Bronchial epithelial cell (primary cell): ENCODE measurements at places on chromosomes 13 and 19. TPM values are rescaled to one million over a fixed set of nuclear protein-coding genes. Genes with fewer than 3 reads are reported as not detected.

GRCh38 chr13:75657111-75657510 is 21.0 kb downstream of the LMO7 start:
- no peak for DNase-seq

DNA sequence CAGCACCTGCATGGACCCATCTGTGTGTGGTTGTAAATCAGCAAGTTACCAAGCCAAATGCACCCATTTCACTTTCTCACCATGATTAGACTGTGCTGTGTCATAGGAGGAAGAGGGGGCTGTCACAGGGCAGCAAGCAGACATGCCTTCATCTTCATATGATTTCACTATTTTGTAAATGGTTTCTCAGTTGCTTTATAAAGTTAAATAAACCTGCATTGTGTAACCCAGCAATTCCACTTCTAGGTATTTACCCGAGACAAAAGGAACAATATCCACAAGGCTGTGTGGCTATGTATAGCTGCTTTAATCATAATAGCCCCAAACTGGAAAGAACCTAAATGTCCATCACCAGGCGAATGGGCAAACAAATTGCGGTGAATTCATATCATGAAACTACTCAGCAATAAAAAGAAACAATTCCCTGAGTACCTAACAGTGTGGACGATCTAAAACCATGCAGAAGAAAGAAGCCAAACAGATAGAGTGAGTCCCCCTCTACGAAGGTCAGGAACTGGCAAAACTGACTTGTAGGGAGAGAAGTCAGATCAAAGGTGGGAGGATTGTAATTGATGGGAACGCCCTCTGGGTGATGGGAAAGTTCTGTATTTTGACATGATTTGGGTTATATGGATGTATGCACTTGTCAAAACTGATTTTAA is 185.4 kb downstream of the COL4A1 start:
- no peak for DNase-seq

DNA sequence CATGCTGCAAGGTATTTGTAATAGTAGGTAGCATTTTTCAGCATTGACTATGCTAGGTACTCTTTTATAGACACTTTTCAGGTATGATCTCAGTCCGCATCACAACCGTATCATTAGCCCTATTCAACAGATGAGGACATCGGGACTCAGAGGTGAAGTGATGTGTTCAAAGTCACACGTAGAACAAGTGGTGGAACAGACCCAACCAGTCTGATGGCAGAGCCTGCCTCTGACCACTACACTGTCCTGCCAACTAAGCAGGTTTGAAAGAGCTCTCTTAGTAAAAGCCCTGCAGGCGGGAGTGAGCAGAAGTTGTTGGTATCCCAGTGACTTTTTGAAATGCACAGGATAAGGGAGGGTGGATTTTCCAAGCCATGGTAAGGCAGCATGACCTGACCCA is 20.2 kb downstream of the PAF1 start:
- peak; percentile 53 for DNase-seq

DNA sequence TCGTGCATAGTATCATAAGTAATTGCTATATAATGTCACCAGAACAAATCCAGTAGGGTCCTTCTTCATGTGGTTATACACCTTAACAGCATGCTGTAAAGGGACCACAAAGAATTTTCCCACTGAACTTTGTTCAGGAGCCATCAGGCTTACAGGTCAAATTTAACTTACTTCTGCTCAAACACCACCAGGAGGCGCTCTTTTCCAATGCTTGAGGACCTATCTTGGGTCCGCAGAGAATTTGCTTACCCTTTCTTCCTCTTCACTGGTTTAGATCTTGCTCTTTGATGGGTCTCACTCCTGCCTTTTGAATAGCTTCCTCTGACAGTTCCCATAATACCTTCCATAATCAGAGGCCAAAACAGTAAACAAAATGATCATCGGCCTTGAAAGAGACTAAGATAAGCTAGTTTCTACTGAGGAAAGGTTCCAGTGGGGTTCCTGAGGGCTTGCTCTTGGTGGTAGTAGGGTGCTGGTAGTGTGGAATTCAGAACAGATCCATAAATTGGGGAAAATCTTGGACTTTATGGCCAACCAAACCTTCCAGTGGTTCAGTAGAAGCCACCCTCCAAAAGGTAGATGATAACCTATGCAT is 37.4 kb downstream of the SCGB2B2 start:
- DNase-seq = peak; percentile 42

DNA sequence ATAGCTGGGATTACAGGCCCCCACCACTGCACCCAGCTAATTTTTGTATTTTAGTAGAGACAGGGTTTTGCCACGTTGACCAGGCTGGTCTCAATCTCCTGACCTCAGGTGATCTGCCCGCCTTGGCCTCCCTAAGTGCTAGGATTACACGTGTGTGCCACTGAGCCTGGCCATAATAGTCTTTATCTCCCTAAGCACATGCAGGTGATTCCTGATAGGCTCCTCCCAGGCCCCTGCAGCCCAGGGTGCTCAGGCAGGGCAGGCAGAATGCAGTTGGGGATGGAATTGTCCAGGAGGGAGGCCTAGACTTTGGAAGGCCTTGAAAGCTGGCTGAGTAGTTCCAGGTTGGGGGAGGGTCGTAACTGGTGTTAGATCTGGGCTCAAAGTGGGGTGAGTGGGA is 8.5 kb downstream of the ZNF526 start:
- DNase-seq = no peak

GRCh38 chr19:37950471-37951175 is 43.6 kb downstream of the SIPA1L3 start:
- no peak for DNase-seq

GRCh38 chr13:76745261-76746200 is 140.7 kb downstream of the KCTD12 start:
- DNase-seq = no peak

- peak; percentile 23 for DNase-seq
Observed at GRCh38 chr13:61170856-61171255, 244.8 kb downstream of the PCDH20 start.

GRCh38 chr19:48856921-48857320 is 11.5 kb downstream of the PLEKHA4 start:
- no peak for DNase-seq

- DNase-seq = no peak
Observed at GRCh38 chr19:3283246-3283751, 58.8 kb downstream of the CELF5 start.

DNA sequence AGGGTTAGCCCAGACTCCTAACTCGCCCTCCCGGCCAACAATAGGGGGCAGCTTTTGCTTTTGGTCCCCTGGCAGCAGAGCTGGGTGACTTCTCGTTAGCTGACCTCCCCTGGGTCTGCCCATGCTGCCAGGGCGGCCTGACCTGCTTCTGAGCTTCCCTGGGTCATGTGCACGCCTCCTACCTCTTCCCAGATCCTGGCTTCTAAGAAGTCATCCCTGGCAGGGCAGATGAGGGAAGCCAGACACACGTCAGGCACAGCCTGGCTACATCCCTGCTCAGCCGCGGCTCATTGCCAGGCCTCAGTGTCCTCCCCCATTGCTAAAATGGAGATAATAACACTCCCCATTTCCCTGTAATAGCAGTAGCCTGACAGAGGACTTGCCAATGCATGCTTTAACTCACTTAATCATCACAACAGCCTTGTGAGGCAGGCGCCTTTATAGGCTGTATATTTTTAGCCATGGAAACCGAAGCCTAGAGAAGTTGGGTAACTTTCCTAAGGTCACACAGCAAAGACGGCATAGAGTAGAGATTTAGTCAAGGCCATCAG is 2.1 kb downstream of the KCNK6 start:
- peak; percentile 93 for DNase-seq

- peak; percentile 48 for DNase-seq
Observed at GRCh38 chr13:44703371-44703770, 127.2 kb upstream of the TSC22D1 start.

DNA sequence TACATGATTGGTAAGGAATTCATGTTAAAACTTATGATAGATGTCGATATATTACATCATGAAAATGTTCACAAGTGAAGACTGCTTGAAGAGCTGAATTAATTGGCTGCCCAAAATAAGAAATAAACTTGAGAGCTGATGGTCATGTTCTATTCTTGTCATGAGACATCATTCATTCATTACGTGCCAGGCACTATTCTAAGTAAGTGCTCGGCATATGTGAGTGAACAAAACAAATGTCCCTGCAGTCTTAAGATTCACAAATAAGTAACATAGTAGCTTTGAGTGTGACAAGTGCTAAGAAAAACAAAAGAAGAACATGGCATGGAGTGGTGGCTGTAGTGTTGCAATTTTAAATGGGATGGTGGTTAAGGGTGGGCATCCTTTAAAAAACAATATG is 329.3 kb downstream of the SUCLA2 start:
- no peak for DNase-seq

GRCh38 chr19:18475762-18476331 is 37.9 kb upstream of the ISYNA1 start:
- no peak for DNase-seq

GRCh38 chr13:19665427-19665859 is 32.0 kb downstream of the MPHOSPH8 start:
- DNase-seq = no peak

DNA sequence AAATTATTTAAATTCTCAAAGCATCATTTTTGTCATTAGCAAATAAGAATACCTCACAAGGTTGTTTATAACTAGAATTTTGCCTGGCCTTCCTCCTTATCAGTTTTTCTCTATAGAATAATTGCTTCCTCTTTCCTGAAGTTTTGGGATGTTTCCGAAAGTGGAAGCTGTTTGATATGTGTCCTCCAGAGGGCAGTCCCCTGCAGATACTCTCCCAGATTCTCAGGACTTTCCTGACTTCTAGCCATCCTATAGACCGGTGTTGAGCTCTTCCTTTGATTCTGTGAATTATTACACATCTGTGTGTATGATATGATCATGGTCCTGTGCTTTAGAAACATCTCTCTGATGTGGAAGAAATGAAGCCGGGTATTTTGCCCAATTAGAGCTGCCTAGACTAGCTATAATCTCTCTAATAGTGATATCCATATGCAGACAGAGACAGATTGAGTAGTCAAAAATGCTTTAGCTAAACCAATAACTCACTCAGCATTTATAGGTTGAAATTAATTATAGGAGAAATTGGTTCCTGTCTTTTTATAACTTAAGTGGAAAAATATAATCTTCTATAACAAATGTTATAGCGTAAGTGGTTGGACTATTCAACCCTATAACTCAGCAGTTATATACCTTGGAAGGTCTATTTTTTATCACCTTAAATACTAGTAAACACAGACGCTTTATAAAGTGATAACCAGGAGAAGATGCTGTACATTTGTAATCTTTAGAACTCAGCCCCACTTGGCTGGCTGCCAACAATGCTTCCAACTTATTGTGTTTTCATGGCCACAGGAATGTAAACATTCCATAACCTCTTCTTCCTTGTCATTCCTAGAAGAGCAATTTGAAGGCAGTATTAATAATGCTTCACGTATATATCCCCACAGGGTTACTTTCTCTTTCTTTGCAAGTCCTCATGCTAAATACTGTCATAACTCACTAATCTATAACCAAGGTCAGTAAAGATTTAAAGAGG is 201.0 kb upstream of the RXFP2 start:
- DNase-seq = peak; percentile 44

DNA sequence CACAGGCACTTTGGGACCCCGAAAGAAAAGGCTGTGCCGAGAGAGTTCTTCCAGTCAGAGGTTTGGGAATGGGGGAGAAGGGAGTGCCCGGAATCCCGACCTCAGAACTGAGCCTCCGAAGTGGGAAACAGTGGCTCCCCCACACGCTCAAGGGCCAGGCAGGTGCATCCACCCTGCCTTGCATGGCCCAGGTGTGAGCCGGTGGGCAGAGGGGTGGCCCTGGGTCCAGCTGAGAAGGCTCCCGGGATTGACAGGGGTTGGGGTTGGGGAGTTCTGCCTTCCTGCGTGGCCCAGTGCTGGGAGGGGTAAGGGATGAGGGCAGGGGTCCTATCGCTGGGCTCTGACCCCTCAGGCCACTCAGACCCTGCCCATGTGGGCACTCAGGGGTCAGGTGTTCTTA is 163.5 kb upstream of the TUBA3C start:
- DNase-seq = no peak

DNA sequence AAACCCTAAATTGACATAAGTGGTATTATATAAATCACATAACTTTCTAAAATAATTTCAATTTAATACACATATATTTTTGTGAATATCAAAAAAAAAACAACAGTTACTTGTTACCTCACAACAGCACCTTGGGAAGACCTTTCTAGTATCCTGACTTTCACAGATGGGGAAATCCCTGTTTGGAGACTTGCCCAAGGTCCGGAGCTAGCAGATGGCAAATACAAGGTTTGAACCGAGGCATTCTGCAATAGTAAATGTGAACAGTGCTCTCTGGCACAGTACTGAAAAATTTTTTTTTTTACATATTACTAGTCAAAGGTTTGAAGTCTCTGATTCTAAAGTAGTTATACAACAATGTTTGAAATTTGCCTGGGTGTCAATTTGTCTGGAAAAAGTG is 104.5 kb downstream of the SUCLA2 start:
- DNase-seq = no peak

GRCh38 chr13:27117952-27118351 is 53.7 kb downstream of the USP12 start:
- DNase-seq = no peak

DNA sequence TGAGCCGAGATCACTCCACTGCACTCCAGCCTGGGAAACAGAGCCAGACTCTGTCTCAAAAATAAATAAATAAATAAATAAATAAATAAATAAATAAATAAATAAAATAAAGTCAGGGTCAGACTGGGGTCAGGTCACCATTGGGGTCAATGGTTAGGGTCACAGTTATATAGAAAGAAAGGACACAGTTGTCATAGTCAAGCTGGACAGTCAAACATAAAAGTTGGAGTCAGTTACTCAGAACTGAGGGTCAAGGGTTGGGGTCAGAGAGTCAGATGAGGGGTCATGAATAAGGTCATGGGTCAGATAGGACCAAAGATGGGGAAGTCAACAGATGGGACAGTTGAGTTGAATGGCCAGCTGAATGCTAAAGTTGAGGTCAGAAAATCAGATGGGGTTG is 16.7 kb upstream of the EPOR start:
- no peak for DNase-seq

DNA sequence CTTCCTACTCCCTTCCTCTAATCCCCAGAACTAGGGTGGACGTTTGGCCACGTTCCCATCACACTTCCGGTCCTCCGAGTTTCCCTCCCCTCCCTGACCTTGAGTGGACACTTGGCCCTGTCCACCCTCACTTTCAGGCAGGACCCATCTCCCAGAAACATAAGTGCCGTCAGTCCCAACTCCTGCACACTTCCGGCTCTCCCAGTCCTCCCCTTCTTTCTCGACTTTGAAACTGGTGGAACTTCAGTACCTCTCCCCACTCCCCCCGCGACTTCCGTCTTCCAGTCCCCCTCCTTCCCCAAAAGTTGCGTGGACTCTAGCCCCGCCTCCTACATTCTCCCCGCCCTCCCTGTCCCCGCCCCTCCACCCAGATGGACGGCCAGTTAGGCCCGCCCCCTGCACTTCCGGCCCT is 278 bp upstream of the ZNF274 start:
- DNase-seq = no peak

The SERTAD1 gene
- 35.7 and 41.6 TPM in 2 replicates for total RNA-seq

The DNMT1 gene
- 11.1 and 12.4 TPM in 2 replicates for total RNA-seq

The RUBCNL gene
- total RNA-seq = under 0.01 TPM in 1 of 2 replicates, not detected in the other

The CD70 gene
- total RNA-seq = not detected in 2 replicates

The SIGLECL1 gene
- total RNA-seq = not detected in 2 replicates

The ERICH4 gene
- not detected in 2 replicates for total RNA-seq

The TMIGD2 gene
- total RNA-seq = not detected in 2 replicates

The ATP8B3 gene
- 0.26 and 1.4 TPM in 2 replicates for total RNA-seq
